ENCODE measurements at places on chromosomes 7 and 10.
A peak's percentile ranks its signal among the peaks of the same experiment; 100 is the strongest.

DNA sequence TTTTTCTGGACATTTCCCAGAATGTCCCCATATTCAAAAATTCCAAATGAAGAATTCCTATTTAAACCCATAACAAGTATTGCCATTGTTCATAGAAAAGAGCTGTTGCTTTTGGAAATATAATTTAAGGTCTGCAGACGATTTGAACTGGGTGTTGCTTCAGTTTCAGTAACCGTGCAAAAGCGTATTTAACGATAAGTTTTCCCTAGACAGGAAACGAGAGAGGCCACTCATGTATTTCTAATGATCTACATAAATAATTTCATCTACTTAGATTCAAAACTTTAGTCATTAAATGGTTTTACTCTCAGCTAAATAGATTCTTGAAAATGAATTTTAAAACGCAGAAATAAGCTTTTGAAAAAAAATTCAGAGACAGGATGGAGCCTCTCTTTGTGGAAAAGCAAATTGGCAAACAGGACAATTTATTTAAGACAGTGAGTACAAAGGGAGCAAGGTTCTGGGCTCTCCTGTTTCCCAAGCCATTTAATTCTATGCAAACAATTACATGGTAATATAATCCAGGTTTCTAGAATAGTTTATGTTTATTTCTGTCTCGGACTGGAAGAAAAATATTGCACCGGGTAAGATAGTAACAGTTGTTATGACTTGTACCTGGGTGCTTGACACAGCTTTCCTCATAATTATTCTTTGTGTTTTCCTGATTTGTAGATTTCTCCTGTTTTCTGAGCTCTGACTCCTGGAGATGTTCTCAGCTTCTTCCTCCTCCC lies 263.0 kb downstream of the BAMBI start:
- no peak for DNase-seq

DNA sequence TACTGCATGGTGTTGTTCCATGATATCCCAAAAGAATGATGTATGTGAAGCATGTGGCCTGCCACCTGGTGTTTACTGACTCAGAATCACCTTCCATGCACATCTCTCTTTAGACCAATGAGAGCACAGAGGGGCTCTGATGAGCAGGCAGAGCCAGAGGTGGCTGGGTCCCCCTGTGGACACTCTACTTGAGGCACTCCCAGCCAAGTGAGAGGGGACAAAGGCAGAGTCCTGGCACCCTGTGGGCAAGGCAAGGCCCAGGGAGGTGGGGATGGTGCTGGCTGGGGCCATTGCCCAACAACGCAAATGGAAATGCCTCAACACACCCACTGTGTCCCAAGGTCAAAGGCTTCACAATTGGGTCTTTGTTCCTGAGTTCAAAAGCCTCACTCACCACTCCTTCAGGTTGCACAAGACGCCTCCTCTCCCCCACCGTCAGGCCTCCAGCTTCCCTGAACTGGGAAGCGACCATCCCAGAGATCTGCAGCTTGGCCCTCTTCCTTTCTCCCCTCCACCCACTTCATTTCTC lies 164.6 kb downstream of the NEURL1 start:
- no peak for DNase-seq

GRCh38 chr7:148787571-148788295 lies 89.0 kb downstream of the CUL1 start:
- no peak for DNase-seq

DNA sequence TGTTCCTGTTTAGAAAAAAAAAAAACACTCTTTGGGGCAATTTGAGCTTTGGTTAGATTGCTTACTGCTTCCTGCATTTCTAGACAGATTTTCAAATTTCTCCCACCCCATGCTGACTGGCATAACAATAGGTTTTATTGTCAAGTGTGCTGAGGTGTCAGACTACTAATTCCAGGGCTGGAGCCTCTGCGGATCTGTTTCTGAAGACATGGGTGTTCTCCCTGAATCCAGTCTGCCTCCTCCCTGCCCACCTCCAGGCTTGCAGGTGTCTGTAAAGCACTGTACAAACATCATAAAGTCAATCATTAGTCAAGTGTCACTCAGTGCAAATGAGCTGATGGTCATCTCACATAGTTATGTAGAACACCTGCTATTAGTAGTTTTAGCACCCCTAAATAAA lies 292.4 kb downstream of the GATA3 start:
- no peak for DNase-seq

- DNase-seq, result no peak
Measured at GRCh38 chr10:97542169-97543024, 30.2 kb upstream of the ANKRD2 start.

GRCh38 chr7:137992550-137993394 lies 9.1 kb downstream of the CREB3L2 start:
- DNase-seq, result no peak

GRCh38 chr10:71487726-71488125 lies 91.0 kb downstream of the CDH23 start:
- DNase-seq, result no peak

GRCh38 chr10:92627845-92628480 lies 35.0 kb downstream of the KIF11 start:
- no peak for DNase-seq

DNA sequence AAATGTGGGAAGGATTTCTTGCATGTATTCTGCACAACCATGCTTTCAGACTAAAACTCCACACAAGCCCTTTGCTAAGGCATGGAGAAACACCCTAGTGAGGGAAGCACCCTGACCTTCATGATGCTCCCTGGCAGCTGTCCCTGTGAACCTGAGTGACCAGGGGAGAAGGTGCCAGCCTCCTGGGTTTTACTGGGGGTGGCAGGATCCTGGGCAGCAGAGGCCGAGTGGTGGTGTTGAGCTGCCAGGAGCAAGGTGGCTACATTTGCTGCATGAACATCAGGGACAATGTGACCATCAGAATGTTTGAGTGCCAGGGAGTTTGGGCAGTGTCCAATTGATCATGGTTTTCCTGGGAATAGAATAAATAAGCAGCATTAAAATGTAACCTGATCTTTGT lies 437.9 kb downstream of the TCERG1L start:
- DNase-seq, result peak; percentile 7

DNA sequence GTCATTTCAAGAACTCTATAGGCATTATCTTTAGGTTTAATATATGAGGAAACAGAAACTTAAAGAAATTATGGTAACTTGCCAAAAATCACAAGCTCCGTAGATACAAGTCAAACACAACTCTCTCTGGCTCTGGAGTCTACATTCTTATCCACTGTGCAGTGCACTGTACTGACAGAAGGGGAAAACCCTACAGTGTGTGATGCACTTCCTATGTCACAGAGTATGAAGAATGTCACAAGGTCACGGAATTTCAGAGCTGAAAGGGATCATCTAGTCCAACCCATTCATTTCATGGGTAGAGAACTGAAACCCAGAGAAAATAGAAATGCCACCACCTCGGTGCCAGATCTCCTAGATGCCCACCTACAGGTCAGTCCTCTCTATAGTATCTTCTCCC lies 86.1 kb downstream of the LRRTM3 start:
- DNase-seq, result no peak

DNA sequence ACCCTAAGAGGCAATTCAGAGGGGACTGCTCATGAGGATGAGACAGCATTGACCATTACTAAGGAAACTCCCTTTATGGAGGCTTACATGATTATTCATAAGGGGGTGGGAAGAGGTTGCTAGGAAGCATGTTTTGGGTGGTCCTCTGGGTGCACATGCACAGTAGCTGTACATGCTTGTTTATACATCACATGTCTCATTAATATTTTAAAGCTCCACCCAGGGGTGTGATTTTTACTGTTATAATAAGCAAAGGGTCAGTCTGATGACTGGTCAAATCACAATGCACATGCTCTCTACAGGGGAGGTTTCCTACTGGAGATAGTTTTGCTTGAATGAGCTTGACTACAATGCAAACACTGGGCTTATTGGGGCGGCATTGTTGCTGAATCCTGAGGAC lies 23.8 kb upstream of the PPP1R9A start:
- no peak for DNase-seq

- no peak for DNase-seq
Measured at GRCh38 chr7:57225666-57226065, 93.4 kb upstream of the ZNF479 start.

DNA sequence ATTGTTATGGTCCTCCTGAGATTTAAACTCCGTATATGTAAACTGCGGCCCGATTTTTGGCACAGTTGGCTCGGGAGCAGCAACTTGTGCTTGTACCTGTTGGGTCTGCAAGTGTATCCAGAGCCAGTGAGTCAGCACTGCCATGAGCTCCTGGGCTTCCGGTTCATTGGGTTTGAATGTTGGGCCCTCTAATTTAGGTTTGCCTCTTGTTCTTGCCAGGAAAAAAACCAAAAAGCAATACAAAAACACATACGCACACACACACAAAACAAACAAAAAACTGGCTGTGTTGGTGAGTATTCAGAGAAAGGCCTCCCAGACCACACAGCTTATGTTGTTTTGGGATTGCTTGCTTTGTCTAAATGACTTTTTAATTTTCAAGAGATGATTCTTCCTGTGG lies 26.3 kb downstream of the SND1 start:
- DNase-seq, result no peak

DNA sequence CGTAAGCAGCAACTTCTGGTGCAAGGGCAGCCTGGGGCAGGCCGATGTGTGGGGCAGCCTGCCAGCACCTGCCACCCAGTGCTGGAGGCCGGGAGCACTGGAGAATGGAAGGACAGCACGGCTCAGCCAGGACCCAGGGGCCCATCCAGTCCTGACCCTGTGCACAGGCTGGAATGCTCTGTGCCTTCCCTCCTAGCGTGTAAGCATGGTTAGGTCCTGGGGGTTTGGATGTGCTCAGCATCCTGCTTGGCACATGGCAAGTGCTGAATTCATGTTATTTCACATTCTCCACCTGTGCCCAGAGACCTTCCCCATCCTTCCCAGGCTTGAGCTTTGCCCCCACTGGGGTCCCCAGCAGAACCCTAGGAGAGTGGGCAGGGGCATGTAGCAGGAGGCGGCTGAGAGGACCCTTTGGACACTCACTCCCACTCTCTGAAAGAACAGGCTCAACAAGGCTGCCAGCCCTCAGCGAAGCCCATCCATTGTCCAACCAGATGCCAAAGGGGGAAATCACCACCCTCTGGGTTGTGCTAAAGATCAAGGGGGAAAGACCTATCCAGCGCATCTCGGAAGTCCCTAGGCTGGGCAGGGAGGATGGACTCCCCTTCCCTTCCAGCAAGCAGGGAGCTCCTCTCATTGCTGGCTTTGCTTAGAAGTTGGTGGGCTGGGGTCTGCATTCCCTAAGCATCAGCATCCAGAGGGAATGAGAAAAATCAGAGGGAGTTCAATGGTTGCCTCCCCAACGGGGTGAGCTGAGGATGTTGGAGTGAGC lies 29.7 kb downstream of the ANXA8 start:
- no peak for DNase-seq

GRCh38 chr7:2065528-2065927 lies 167.2 kb downstream of the MAD1L1 start:
- DNase-seq, result no peak

DNA sequence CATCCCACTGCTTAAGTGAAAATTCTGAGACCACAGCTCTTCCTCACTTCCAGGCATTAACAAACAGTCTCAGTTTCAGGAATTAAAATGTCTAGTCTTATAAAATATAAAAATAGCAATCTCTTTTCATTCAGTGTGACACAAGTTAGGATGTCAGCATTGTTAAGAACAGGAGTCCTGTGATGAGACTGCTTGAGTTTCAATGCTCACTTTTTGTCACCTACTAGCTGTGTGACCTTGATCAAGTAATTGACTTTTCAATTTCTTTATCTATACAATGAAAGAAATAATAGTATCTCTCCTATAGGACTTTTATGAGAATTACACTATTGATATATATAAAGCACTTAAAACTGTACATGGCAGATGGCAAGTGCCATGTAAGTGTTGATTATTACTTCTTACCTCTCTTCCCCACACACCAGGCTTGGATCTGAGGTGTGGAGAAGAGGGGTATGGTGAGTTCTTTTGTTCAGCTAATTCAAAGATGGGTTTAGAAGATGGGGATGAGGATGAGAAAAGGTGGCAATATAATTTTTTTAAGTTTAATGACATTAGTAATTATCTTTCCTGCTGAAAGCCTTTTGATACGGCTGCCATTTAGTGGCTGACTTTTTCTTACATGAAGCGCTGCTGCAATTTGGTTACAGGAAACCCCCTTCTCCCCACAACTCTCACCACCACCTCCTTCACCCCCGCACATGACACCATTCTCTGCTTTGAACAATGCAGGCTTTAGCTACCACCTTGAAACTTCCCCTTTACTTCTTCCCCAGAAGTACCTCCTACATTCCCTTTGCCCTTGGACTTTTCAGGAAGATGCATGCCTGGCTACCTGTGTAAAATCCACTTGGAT lies 20.8 kb upstream of the HYAL4 start:
- DNase-seq, result no peak

GRCh38 chr10:58754469-58755339 lies 242.0 kb downstream of the BICC1 start:
- no peak for DNase-seq

GRCh38 chr7:131107337-131108211 lies 220.1 kb upstream of the MKLN1 start:
- no peak for DNase-seq

GRCh38 chr7:134941185-134941900 lies 45.0 kb upstream of the AGBL3 start:
- DNase-seq, result no peak

DNA sequence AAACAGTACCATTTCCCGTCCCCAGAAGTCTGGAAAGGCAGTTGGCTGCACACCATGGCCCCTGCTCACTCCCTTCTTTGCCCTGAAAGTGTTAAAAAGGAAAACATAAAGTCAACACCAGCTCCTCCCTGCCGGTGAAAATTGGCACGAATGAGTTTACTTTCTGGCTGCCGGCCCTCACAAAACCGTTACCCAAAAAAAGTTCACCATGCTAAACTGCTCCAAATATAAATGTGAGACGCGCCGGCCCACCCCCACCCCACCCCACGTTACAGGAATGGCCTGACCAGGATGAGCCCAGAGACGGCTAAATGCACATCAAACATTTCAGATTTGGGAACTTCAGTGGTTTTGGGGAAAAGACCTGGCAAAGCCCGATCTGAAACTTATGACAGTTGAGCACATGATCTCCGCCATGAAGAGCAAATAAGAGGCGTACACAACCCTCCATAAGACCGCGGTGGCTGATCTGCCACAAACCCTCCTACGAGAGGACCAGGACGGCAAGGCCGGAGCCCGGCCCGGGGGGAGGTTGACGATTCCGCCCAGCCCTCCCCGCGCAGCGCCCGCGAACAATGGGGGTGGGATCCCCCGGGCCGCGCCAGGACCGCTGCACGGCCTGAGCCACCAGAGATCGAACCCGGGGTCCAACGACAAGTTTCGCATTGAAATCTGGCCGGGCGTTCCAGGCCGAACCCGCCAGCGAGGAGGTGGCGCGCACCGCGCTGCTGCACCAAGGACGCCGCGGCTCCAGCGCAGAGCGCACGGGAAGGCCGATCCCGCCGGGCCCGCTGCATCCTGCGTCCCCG lies 952 bp downstream of the DIP2C start:
- no peak for DNase-seq

DNA sequence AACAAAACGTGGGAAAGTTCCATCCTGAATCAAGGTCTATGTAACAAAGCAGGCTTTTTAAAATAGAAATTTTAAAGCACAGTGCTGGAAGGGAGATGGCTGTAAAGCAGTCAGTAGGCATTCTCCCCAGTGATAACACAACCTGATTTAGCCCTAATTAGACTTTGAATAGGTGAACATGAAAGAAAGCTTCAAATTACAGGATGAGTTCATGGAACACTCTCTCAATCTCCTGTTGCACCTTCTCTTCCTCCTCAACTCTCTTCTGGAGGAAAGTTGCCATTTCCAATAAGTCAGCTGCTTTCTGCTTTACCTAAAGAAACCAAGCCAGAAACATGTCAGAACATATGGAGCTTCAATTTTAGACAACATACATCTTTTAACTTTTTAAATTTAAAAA lies 20.1 kb downstream of the SFR1 start:
- DNase-seq, result no peak

- peak; percentile 13 for DNase-seq
Measured at GRCh38 chr10:126250045-126250444, 138.2 kb downstream of the ADAM12 start.

GRCh38 chr10:60704471-60704870 lies 73.8 kb upstream of the CDK1 start:
- DNase-seq, result no peak

Measured in LNCaP clone FGC (cell line).